NCI-H2081 treated with DMSO at 0.1 percent for 48 hours (cell line): ENCODE measurements at places on chromosomes 7 and 10.

DNA sequence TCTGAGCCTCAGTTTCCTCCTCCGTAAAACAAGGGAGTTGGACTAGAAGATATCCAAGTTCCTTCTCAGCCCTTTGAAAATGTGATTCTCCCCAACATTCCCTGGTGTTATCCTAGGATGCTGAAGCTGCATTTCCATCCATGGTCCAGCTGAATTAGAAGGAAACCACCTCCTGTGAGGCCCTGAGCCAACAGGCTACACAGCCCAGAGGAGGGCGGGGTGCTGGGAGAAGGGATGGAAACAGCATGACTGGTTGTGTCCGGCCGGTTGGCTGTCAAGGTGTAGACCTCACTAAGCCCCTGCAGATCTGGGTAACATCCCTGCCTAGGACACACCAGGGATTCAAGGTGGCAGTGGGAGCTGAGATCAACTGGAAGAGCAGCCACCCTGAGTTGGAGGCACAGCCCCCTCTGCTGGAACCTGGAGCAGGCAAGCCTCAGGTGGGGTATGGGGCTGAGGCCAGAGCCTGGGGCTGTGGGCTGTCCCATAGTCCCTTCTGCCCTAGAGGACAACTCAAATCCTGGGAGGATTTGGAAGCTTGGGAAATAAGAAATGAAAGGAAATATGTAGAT lies 72.0 kb downstream of the PAX2 start:
- no peak for DNase-seq

- DNase-seq: no peak
These were observed 196.9 kb downstream of the GRID1 start for GRCh38 chr10:86169506-86170254.

DNA sequence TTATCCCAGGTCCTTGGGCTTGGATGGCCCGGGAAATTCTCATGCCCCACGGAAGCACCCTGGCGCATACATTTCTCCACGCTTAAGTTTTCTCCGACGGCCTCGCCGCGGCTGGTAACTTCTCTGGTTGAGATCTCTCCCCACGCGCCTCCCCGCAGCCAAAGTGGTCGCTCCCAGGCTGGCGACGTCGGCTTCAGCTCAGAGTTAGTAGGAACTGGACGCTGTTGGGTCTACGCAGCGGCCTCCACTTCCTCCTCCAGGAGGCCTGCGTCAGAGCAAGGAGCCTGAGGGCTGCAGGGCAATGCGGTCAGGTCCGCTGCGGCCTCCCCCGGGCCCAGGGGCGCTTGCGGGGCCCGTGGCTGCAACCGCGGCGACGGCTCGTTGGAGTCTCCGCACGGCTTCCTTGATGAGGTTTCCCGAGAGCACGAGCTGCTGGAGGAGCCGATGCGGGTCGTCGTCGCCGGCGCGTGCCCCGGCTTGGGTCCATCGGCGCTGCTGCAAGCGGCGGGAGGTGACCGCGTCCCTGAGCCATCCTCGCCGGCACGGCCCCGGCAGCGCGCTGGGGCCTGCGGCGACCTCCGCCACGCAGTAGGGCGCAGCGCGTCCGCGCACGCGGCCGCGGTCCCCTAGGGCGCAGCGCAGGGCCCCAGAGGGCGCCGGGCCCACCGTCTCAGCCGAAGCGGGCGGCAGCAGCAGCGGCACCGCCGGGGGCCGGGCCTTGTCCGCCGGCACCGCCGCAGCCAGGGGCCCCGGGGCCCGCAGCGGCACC lies 744 bp downstream of the FRAT2 start:
- no peak for DNase-seq

DNA sequence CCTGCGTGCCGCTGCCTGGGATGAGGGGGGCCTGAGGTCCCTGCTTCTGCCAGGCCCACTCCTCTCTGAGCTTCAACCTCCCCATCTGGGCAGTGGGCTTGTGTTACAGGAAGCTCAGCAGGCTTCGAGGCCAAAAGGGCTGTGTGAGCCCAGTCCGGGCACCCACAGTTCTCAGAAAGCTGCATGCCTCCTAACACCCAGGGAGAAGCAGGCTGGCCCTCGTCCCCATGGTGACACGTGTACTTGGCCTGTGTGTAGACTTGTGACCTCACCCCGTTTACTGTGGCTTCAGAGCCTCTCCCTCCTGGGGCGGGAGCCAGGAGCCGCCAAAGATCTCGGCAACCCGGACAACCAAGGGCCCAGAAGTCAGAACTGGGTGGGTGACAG lies 2.2 kb upstream of the GRIFIN start:
- no peak for DNase-seq

DNA sequence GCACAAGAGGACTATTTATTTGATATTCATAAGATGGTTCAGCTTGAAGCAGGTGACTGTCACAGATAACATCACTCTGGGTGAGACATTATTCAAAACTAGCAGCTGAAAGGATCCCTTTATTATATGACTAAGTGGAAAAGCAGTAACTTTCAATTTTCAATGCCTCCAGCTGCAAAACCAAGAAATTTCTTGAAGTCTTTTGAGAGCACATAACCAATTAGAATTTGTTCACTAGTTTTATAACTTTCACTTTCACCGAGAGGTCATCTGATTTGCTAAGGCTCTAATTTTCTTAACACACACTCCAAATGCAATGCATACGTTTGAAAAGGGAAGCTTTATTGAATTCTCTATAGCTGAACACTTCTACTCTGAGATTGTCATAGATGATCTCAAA lies 88.6 kb upstream of the KLF14 start:
- no peak for DNase-seq

- DNase-seq: no peak
These were observed 139.9 kb downstream of the BUB3 start for GRCh38 chr10:123294109-123294508.

DNA sequence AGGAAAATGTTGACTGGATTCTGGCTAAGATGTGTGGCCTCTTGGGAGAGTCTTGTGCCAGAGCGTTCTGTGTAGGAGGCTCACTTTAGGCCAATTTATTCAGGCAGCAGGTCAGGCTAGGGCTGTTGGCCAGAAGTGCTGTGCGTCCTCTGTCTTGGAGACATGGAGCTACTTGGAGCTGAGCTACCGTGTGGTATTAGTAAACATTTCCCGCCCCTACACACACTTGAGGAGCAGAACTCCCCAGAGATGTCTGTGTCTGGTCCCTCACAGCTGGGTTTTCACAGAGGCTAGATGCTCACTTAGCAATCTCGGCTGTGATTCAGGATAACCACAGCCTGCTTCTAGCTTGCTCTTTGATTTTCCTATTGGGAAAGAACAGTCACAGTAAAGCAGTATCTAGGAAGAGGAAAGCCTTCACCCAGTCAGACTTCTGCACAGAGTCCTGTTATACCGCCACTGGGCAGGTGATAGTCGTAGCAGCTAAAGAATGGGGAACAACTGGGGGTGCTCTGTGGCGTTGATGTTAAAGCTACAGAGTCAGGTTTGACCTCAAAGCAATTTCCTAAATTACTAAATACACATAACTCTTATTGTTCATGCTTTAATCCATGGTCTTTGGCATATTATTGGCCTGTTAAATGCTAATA lies 86.7 kb downstream of the MDFIC start:
- no peak for DNase-seq

DNA sequence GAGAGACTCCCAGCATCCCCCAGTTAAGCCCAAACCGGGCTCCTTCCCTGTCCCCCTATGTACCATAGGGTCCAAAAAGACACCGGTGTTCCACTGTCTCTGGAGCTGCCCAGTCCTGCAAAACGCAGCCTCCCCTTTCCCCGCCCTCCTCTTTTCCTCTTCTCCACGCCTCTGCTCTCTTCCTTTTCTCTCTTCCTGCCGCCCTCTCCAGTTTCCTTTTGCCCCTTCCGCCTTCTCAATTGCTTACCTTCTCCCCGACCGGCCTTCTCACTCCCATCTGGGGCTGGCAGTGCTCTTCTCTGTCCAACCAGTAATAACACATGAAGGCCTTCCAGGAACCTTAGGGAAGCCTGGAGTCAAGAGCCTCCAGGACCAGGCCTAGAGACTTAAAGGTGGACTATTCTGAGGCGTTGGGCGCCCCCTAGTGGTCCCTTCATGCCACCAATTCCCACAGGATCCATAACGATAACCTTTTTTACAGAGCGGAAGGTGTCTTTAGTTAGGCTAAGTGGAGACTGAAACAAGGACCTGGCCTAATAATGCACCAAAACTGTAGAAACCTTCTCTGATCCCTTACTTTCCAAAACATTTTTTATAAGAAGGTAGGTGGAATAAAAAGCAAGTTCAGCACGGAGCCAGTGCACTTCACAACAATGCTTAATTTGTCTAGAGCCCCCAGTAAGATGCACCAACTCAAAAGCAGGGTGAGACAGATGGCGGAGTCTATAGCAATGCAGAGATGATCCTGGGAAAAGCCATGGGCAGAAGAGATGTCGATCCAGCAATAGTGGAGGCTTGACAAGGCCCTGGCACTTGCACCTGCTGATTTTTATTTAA lies 27.2 kb upstream of the MSRB2 start:
- no peak for DNase-seq

DNA sequence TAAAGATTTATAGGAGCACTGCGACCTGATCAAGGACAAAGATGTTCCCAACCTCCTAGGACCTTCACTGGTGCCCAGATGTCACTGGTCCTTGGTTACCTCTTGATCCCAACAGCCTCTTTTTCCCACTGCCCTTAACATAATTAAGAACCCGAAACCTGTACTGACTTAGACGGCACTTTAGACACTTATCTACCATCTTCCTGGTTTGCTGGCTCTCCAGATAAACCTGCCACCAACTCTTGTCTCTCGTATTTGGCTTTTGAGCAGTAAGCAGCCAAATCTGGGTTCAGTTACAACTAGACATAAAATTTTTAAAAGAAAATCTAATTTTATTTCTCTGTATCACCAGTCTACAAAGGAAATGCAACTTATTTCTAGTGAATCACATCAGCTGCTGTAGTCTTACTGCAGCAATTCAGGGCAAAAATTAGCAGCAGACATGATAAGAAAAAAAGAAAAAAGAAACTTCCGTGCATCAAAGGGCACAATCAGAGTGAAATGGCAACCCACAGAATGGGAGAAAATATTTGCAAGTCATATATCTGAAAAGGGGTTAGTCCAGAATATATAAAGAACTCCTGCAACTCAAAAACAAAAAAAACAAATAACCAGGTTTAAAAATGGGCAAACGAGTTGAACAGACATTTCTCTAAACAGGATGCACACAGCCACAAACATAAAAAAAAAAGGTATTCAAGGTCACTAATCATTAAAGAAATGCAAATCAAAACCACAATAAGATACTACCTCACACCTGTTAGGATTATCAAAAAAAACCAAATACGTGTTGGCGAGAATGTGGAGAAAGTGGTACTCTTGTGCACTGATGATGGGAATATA lies 9.4 kb downstream of the ASB13 start:
- no peak for DNase-seq

DNA sequence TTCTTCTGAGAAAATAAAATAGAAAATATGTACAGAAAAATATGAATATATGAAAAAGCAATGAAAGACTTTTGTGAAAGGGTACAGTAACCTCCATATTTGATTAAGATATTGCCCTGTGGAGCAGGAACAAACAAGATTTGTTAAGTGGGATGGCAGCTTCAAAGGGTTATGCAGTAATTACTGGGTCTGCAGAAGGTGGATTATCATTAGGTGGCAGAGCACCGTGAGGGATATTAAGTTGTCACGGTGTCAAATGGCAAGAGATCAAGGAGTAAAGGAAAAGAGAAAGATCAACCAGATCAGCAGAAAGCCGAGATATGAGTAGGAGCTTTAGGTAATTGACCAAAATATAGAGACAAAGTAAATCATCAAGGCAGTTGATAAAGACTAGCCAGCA lies 44.1 kb downstream of the DGKB start:
- DNase-seq: peak; percentile 83

GRCh38 chr10:30383356-30383755 lies 34.3 kb upstream of the MTPAP start:
- no peak for DNase-seq

DNA sequence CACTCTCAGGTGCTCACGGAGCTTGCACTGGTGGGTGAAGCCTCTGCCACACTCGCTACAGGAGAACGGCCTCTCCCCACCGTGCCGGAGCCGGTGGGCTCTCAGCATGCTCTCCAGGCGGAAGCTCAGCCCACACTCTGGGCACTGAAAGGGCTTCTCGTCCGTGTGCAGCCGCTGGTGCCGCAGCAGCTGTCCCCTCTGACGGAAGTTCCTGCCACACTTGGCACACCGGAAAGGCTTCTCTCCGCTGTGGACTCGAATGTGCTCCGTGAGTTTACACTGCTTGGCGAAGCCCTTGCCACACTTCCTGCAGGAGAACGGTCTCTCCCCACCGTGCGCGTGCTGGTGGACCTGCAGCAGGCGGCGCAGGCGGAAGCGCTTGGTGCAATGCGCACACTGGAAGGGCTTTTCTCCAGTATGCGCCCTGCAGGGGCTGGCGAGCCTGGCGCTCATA lies 19.3 kb downstream of the ZNF786 start:
- no peak for DNase-seq
